Stimulated activated CD8-positive, alpha-beta memory T cell treated with anti-CD3 and anti-CD28 coated beads, Interleukin-7, amount 100 ng/mL, for 24 hours (primary cell): ENCODE measurements at places on chromosomes 7 and 10.

- no peak for DNase-seq
These were observed 888 bp downstream of the SLC18A2 start for GRCh38 chr10:117241541-117242462.

- DNase-seq = no peak
These were observed 14.8 kb upstream of the WAPL start for GRCh38 chr10:86536294-86536861.

DNA sequence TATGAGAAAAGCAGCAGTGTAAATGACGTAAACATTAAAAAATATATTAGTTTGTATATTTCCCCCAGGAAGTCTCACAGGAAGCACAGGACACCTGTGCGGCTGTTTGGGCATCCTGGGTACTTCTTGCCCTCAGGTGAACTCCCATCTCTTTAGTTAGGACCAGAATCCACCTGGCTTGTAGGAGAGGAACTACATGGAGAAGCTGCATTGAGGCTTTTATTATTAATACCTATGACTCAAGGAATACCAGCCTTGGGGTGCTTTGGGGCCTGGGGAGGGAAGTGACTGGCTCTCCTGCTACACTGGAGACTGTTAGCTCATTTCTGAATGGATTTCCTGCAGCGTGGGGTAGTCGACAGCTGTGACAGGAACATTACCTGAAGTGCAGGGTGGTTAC lies 40.0 kb upstream of the GSDME start:
- DNase-seq = no peak

DNA sequence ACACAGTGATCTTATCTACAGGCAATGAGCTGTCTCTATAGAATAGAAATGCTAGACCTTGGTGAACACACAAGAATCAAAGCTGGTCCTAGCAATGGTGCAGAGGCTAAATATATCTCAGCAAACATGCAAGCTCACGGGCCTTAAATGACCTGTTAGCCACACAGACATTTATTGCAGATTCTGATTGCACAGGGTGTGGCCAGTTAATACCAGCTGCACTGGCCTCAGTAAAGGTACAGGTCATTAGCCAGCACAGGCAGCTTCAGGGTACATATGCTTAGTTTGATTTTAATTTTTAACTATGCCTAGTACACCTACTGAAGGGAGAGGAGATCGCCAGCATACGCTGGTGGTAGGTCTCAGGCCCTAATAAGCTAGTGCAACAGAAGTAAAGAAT lies 265.4 kb upstream of the DGKB start:
- no peak for DNase-seq

GRCh38 chr7:149872419-149873073 lies 1.2 kb upstream of the ATP6V0E2 start:
- DNase-seq = no peak

DNA sequence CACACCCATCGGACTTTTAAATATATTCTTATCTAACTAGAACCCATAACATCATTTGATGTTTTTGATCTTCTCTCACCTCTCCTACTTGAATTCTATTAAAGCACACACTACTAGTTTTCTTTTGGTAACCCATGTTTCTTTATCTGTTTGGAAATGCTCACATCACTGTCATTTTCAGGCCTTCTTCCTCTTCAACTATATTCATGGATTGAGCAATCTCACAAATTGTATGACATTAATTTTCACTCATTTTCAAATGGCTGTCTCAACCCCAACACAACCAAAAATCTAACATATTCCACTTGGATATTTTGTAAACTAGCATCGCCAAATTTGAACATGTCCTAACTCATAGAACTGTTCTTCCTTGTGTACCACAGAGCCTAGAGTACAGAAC lies 488.0 kb upstream of the SEMA3A start:
- DNase-seq = no peak
